ENCODE measurements at places on chromosomes 1 and 21.

GRCh38 chr1:204448344-204448964 is 36.8 kb upstream of the PPP1R15B start:
- DNase-seq: no peak

DNA sequence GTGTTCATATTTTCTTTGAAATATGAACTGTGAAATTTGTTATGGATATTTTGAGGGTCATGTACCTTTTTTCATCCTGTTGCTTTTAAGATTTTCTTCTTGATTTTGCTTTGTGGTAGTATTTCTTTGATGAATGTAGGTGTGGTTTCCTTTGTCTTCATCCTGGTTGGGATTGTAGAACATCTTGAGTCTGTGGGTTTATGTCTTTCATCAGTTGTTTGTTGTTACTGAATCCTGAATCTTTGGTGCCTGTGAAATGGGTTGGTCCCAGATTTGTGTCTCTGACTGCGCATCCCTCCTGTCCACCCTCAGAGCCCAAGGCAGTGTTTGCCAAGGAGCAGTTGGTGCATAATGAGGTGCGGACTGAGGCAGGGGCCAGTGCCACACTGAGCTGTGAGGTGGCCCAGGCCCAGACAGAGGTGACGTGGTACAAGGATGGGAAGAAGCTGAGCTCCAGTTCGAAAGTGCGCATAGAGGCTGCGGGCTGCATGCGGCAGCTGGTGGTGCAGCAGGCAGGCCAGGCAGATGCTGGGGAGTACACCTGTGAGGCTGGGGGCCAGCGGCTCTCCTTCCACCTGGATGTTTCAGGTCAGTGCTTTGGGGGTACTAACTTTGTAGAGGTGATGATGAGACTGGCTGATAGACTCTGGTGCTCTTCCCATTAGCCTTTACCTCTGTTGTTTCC is 38.5 kb downstream of the OBSCN start:
- DNase-seq: no peak

GRCh38 chr1:61277121-61277690 is 194.8 kb downstream of the NFIA start:
- no peak for DNase-seq

DNA sequence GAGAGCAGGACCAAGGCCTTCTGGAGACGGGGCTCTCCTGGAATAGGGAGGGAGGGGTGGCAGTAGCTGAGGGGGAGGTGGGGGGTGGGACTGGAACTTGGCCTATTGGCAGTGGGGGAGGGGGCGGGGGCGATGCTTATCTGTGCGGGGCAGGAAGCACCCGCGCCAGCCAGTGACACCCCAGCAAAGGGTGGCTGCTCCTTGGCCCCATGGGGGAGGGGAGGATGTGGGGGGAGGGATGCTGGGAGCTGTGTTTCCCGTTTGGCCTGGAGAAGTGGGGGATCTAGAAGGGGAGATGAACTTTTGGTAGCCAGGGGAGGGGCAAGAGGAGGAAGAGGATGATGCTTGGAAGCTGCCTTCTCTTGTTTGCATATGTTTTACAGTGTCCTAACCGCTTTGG is 11.0 kb downstream of the ZBTB7B start:
- DNase-seq: no peak

GRCh38 chr1:40107290-40107959 is 10.4 kb upstream of the PPT1 start:
- no peak for DNase-seq

DNA sequence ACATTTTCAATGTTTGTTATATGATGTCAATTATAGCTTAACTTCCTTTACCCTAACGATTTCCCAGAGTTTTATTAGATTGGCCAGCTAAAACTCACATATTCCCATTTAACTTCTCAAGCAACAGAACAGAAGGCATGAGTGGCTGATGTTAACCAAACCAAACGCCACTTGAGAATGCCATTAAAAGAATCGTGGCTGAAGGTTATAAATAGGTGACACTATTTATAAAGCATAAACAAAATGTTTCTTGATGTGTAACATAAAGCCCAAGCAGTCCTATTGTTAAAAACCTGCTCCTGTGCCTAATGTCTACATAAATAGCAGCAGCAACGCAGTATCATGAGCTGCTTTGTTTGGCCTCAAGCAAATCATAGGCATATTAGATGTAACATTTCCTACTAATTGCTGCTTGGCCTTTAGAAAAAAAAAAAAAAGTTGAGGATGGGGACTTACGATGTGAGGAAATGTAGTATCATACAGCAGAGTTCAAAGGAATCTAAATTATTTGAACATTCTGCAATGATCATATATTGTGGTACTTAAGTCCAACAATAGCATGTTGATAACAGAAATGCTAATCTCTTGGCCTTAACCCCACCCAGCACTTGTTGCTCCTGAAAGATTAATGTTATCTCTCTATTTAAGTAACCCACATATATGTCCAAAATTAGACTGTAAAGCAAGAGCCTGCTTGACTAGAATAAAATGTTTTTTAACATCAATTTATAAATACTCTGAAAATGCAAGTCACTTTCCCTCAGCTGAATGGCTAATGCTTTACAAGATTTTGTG is 106.0 kb downstream of the ESRRG start:
- no peak for DNase-seq

DNA sequence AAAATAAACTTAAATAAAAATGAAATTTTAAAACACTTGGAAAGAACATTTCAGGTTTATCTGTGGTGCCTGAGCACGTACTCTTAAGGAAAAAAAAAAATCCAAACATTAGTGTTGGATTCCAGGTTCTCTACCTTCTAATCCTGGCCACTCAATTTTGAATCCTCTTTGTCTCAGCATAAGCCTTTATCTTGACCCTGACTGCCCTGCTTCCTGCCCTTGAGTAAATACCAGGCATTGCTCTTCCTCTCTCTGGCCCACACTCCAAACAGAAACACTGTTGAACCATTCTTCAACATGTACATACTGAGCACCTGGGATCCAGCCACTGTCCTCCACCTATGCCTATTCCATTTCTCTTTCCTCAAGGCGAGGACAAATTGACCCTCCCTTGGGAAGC is 11.4 kb upstream of the VANGL1 start:
- no peak for DNase-seq

Measured in stimulated activated CD4-positive, alpha-beta T cell treated with anti-CD3 and anti-CD28 coated beads, Interleukin-4, amount 100 ng/mL, for 48 hours (primary cell).